ENCODE measurements at places on chromosomes 2 and 18. TPM values are rescaled to one million over a fixed set of nuclear protein-coding genes. Genes with fewer than 3 reads are reported as not detected.

- no peak overlapping the region for H3K27ac ChIP-seq
- no peaks in the 10 kb centered on the region for H3K27me3 ChIP-seq
- DNase-seq: no peak
- no peaks in the 10 kb centered on the region for H3K4me1 ChIP-seq
- H3K4me3 ChIP-seq: no peak overlapping the region
These were observed 85.3 kb downstream of the NPAS2 start for GRCh38 chr2:100905132-100905805.

DNA sequence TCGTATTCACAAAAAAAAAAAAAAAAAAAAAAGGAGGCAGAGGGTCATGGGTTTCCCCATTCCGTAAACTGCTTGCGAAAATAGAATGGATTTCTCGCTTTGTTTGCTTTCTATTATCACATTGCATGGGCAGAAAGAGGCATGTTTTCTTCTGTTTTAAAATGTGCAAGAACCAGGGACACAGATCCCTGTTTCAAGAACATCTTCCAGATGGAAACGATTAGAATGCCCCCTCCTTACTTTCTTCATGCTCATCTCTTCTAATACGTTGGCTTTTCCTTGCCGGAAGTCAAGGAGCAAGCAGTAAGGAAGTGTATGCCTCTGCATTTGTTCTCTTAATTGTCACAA is 51.0 kb upstream of the ZNF516 start:
- DNase-seq: no peak
- no peaks in the 10 kb centered on the region for H3K27me3 ChIP-seq
- no peak overlapping the region for H3K27ac ChIP-seq

GRCh38 chr2:112660138-112660537 is 14.4 kb downstream of the SLC20A1 start:
- DNase-seq: no peak
- no peak overlapping the region for H3K27ac ChIP-seq
- H3K4me1 ChIP-seq: no peaks in the 10 kb centered on the region
- H3K27me3 ChIP-seq: no peaks in the 10 kb centered on the region
- peaks cover 14% of the 10 kb centered on the region for H3K36me3 ChIP-seq

- no peaks in the 10 kb centered on the region for H3K27me3 ChIP-seq
- no peaks in the 10 kb centered on the region for H3K36me3 ChIP-seq
- H3K4me1 ChIP-seq: no peaks in the 10 kb centered on the region
- H3K4me3 ChIP-seq: no peak overlapping the region
- H3K27ac ChIP-seq: no peak overlapping the region
These were observed 3.2 kb downstream of the CNNM3 start for GRCh38 chr2:96819128-96819875.

DNA sequence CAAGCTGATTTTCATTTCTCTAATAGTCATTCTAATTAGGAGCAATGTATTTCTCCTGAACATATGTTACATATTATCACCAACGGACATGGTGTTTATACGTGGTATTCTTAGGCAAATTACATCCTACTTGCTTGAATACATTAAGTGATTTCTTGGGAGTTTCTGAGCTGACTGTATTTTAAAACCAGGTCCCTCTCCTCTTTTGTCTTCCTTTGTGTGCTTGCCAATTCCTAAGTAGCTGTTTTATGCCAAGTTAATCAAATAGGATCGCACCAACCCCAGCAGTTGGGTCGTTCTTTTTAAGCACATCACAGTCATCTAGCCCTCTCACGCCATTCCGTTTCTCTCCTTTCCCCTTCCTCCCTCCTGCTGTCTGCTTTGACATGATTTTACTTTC is 75.4 kb upstream of the MAP2 start:
- no peak overlapping the region for H3K27ac ChIP-seq
- no peak overlapping the region for H3K4me3 ChIP-seq
- H3K36me3 ChIP-seq: no peaks in the 10 kb centered on the region
- no peak for DNase-seq
- no peaks in the 10 kb centered on the region for H3K4me1 ChIP-seq
- H3K27me3 ChIP-seq: no peaks in the 10 kb centered on the region

- H3K4me3 ChIP-seq: no peak overlapping the region
- no peaks in the 10 kb centered on the region for H3K4me1 ChIP-seq
- DNase-seq: no peak
- no peaks in the 10 kb centered on the region for H3K27me3 ChIP-seq
- no peak overlapping the region for H3K27ac ChIP-seq
These were observed 51.4 kb downstream of the SMCHD1 start for GRCh38 chr18:2706903-2707302.

- no peak overlapping the region for H3K27ac ChIP-seq
- no peak overlapping the region for H3K4me3 ChIP-seq
- H3K36me3 ChIP-seq: no peaks in the 10 kb centered on the region
These were observed 44.5 kb upstream of the SEMA4C start for GRCh38 chr2:96914332-96914731.

DNA sequence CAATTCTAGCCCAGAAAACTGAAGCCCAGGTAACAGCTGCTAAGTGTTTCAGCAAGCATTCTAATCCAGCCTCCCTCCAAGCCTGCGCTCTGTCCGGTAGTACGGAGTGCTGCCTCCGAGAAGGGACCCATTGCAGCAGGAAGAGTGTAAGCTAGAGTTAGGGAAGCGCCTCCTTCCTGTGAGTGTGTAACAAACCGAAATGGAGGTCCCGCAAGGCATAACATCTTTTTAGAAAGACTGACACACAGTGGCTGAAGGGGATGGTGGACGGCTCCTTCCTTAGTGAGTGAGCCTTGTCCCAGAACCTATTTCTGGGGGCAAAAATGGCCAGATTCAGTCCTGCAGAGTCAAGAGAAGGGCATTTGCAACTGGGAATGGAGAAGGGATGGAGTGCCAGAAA is 12.2 kb downstream of the PKDCC start:
- no peak overlapping the region for H3K4me3 ChIP-seq
- peak overlapping the region; percentile 77 for H3K27ac ChIP-seq
- DNase-seq: no peak
- peaks cover 10% of the 10 kb centered on the region for H3K4me1 ChIP-seq

DNA sequence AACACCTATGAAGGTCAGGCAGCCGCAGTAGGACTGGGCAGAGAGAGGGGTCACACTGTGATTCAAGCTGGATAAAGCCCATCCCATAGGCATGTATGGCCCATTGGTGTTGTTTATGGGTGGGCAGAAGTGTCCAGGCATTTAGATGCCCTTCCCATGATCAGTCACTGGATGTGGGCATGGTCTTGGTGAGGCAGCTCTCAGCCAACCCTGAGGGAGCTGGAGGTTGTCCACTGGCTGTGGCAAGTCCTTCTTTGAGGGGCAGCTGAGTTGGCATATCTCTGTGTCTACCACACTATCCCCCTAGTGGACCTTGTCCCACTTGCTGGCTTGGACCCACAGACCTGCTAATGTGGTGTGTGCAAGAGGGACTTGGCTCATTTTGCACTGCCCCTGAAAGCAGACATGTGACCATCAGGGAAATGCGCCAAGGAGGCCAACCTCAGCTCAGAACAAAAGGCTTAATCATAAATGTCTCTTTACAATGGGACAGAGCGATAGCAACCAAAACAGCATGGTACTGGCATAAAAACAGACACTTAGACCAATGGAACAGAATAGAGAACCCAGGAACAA is 82.0 kb downstream of the TMEM17 start:
- no peak overlapping the region for H3K27ac ChIP-seq
- no peaks in the 10 kb centered on the region for H3K27me3 ChIP-seq
- H3K36me3 ChIP-seq: no peaks in the 10 kb centered on the region
- DNase-seq: no peak

DNA sequence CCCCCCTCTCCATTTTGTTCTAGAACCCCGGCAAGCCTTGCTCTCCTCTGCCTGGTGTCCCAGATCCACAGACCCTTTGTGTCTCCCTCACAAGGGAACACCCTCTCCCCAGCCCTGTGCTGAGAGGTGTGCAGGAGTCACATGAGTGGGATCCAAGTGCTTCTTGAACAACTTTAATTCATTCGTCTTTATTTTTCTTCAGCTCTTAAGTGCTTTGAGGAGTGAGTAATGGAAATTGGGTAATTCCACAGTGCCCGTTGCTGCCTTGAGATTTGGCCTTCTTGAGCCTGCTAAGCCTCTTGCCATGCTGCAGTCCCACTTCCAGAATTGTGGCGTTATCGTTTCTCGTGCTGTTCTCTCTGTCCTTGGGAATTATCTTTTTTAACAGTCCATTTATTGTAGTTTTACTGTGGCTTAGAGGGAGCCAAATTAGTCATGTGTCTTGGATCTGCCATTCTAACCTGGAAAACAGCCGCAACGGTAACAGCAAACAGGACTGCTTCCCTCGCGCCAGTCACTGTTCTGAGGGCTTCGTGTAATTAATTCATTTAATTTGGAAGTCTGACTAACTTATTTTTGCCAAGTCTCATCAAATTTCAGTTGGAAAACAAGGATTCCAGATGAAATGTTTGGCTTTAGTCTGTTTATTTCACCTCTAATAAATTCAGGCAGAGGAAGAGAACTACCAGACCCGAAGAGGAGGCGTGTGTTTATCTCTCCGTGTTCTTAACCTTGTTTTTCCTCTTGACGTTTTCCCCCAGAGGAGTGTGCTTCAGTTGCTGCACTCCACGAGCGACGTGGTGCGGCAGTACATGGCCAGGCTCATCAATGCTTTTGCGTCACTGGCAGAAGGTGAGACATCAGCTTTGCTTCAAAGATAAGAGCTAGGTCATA is 72.0 kb downstream of the ARMC9 start:
- no peak overlapping the region for H3K4me3 ChIP-seq
- DNase-seq: no peak
- no peaks in the 10 kb centered on the region for H3K27me3 ChIP-seq
- H3K27ac ChIP-seq: no peak overlapping the region
- peaks cover 10% of the 10 kb centered on the region for H3K36me3 ChIP-seq
- no peaks in the 10 kb centered on the region for H3K4me1 ChIP-seq

DNA sequence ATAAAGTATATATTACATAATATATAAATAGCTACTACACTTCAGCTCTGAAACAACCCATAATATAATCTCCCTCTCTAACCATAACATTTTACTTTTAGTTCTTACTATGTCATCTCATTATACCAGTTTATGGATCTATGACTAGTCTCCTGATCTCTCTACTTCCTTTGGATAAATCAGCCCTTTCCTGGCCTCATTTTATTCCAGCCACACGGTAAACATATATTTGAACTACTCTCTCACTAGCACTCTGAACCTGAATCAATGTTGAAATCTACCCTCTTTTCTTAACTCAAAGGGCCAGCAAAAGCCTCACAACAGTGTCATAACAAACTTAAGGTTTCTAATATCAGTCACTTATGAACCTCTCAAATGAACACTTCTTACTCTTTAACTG is 62.6 kb downstream of the BAZ2B start:
- H3K27ac ChIP-seq: no peak overlapping the region
- H3K4me3 ChIP-seq: no peak overlapping the region
- no peaks in the 10 kb centered on the region for H3K27me3 ChIP-seq
- H3K4me1 ChIP-seq: no peaks in the 10 kb centered on the region
- no peaks in the 10 kb centered on the region for H3K36me3 ChIP-seq
- no peak for DNase-seq

DNA sequence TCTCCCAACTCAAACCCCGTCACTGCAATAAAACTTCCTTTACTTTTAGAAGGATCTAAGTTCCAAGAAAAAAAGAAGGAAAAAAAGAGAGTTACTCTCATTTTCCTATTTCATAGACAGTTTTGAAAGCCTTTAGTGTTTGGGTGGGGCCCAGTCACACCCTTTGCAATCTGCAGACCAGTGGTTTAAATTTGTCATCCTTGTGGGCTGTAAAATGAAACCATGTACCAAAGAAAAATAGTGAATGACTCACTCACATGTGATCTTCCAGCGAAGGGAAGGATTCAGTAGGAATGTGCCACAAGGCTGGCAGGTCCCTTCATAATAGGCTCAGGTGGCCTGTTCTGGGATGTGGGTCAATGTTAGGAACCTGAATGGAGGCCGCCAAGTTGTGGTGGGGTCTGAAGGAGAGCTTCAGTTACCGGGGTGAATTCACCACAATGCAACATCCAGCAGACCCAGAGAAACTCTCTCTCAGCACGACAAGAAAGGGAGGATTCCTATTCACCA is 28.3 kb downstream of the ANXA4 start:
- H3K4me1 ChIP-seq: peaks cover 6% of the 10 kb centered on the region
- no peaks in the 10 kb centered on the region for H3K27me3 ChIP-seq
- no peak overlapping the region for H3K27ac ChIP-seq
- peak; percentile 65 for DNase-seq
- no peak overlapping the region for H3K4me3 ChIP-seq
- no peaks in the 10 kb centered on the region for H3K36me3 ChIP-seq

DNA sequence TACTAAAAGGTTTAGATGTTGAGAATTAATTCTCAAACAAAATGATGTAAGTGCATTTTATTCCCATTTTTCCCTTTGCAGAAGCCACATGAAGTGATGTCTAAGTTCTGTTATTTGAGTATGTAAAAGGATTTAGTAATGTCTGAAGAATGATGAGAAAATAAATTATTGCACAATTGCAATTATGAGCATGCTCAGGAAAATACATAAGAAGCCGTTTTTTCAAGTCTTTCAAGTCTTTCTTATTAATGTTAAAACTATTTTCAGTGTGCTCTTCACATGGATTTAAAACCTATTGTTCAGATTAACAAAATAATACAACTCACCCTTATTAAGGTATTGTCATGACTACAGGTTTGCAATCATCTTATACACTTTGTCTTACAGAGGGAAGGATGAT is 331.4 kb upstream of the NETO1 start:
- no peak overlapping the region for H3K27ac ChIP-seq
- no peaks in the 10 kb centered on the region for H3K27me3 ChIP-seq
- no peak for DNase-seq
- no peaks in the 10 kb centered on the region for H3K4me1 ChIP-seq
- no peaks in the 10 kb centered on the region for H3K36me3 ChIP-seq

GRCh38 chr18:950882-951495 is 46.3 kb downstream of the ADCYAP1 start:
- H3K27me3 ChIP-seq: no peaks in the 10 kb centered on the region
- H3K4me1 ChIP-seq: no peaks in the 10 kb centered on the region
- H3K27ac ChIP-seq: no peak overlapping the region
- no peak overlapping the region for H3K4me3 ChIP-seq
- H3K36me3 ChIP-seq: no peaks in the 10 kb centered on the region
- DNase-seq: no peak

GRCh38 chr2:77314721-77315120 is 207.5 kb downstream of the LRRTM4 start:
- no peak overlapping the region for H3K4me3 ChIP-seq
- no peaks in the 10 kb centered on the region for H3K27me3 ChIP-seq
- no peaks in the 10 kb centered on the region for H3K36me3 ChIP-seq
- H3K4me1 ChIP-seq: no peaks in the 10 kb centered on the region
- no peak overlapping the region for H3K27ac ChIP-seq
- DNase-seq: no peak

SOWAHC gene
- polyA plus RNA-seq: 7.9 TPM

AMER3 gene
- not detected for polyA plus RNA-seq

KYNU gene
- polyA plus RNA-seq: 3.8 TPM

TNFAIP6 gene
- 0.75 TPM for polyA plus RNA-seq

ANKRD44 gene
- polyA plus RNA-seq: 4.5 TPM

DNMT3A gene
- polyA plus RNA-seq: 11.6 TPM

HOXD12 gene
- polyA plus RNA-seq: not detected

RAD51AP2 gene
- polyA plus RNA-seq: not detected

ACMSD gene
- not detected for polyA plus RNA-seq

SIX3 gene
- not detected for polyA plus RNA-seq

SERPINB10 gene
- not detected for polyA plus RNA-seq

CHRND gene
- not detected for polyA plus RNA-seq

PLCD4 gene
- 0.25 TPM for polyA plus RNA-seq

TRIM43 gene
- polyA plus RNA-seq: not detected
